ENCODE measurements at places on chromosomes 2 and 18.

GRCh38 chr18:10050956-10051355, 137.1 kb downstream of the VAPA start:
- no peak for DNase-seq

- no peak for DNase-seq
Observed at GRCh38 chr2:69578198-69578540, 65.4 kb downstream of the AAK1 start.

DNA sequence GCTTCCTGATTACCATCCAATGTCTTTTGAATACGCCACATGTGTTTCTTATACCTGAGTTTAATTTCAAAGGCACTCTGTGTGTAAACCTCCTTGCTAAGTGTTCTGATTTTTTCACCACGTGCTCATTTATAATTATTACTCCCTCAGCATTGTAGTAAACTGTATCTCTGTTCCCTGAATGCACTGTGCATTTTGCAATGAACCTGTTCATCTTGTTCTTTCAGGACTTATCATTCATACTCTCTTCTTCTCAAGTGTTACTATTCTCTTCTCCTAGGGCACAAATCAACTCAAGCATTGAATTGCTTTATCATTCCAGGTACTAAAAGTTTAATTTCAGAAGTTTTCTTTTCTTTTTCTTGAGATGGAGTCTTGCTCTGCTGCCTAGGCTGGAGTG, 383.4 kb upstream of the TRIB2 start:
- no peak for DNase-seq

GRCh38 chr18:38473535-38473934, 907.9 kb upstream of the CELF4 start:
- DNase-seq, result no peak

DNA sequence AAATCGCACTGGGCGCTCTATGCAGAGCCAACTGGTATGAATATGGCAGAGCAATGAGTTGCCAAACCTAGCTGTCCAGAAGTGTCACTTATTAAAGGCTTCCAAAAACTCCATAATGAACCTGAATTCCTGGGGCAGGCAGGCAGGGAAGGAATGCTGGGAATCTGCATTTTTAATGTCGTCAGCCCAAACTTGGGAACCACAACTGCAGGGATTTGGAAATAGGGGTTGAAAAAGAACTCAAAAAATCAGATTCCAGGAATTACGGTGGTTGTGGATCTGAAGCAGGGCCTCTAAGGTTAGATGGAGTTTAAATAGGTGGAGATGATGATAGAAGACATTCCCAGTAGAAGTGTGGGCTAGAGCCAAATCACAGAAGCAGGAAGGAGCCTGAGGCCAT, 15.0 kb downstream of the NCKAP5 start:
- DNase-seq, result no peak

DNA sequence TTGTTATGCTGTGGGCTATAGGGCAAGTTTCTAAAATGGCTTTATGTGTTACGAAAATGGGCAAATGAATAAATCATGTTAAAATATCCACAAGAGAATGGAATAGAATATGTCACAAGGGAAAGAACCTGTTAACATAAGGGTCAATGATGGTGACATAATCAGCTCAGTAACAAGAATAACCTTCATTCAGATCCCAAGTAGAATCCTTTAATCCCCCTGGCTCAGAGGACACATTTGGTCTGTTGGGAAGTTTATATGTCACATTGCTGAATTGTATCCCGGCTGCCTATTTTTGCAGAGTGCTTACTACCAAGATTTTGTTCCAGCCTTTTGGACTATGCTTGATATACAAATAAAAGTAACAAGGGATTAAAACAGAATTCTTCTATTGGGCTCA, 13.1 kb upstream of the LGALSL start:
- no peak for DNase-seq

DNA sequence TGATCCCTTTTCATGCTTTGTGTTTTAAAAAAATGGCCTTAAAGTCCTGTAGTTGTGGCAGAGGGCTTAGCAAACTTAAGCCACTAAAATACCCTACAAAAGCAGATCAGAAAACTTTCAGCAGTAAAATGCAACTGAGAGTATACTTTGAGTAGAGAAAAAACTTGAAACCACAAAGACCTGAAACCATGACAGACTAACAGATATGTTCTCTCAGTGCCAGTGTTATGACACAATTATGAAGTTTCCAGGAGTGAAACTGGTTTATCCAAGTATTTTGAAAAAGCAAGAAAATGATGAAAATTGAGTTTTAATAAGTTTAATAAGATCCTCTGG, 74.5 kb downstream of the SPRED2 start:
- no peak for DNase-seq

DNA sequence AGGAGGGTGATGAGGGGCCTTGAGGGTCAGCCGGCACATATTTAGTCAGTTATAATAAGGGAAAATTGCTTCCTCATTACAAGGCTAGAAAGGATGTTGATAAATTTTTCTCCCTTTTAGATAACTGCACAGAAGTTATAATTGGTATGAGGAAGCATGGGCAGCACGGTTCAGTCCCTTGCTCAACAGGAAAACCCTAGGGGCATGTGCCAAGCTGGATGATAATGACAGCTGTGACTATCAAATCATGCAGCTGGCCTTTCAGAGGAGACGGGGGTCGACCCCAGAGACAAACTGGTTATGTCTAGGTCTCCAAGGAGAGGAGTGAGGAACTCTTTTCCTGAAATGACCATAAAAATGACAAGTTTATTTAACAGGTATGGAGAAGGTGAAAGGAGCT, 448.1 kb upstream of the VRK2 start:
- DNase-seq, result peak; percentile 59

- no peak for DNase-seq
Observed at GRCh38 chr18:63085611-63086010, 234.0 kb downstream of the BCL2 start.

- DNase-seq, result no peak
Observed at GRCh38 chr18:9764011-9764481, 55.9 kb downstream of the RAB31 start.

- DNase-seq, result no peak
Observed at GRCh38 chr2:143584936-143585335, 455.7 kb downstream of the ARHGAP15 start.

- no peak for DNase-seq
Observed at GRCh38 chr18:74982946-74983635, 225.8 kb downstream of the PTGR3 start.

GRCh38 chr2:68846091-68846490, 25.1 kb downstream of the BMP10 start:
- no peak for DNase-seq

DNA sequence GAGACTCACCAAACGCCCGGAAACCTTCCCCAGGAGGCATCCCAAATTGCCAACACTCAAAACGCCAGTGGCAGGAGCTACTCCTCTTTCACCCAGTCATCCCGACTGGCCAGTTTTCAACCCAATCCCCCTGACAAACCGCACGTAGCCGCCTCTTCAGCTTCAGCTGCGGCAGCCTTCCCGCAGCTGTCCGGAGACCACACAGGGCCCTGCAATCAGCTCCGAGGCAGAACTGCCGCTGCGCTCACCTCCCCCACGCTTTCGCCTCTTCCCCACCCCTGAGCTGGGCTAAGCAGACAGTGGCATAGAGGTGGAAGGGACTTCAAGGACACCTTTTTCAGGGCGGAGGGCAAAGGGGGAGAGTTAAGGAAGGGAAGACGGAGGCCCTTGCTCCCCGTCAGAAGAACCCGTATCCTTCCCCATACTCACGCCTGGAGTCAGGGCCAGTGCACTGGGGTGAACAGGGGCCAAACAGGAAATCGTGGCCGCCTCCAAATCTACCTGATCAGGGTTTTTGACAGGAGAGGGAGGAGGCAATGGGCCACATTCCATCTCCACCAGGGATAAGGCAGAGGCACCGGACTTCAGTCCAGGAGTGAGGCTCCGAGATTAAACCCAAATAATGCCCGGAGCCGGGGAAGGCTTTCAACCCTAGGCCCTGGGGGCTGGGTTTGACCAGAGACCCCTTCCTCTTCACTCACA, 16.9 kb downstream of the CYP26B1 start:
- no peak for DNase-seq

DNA sequence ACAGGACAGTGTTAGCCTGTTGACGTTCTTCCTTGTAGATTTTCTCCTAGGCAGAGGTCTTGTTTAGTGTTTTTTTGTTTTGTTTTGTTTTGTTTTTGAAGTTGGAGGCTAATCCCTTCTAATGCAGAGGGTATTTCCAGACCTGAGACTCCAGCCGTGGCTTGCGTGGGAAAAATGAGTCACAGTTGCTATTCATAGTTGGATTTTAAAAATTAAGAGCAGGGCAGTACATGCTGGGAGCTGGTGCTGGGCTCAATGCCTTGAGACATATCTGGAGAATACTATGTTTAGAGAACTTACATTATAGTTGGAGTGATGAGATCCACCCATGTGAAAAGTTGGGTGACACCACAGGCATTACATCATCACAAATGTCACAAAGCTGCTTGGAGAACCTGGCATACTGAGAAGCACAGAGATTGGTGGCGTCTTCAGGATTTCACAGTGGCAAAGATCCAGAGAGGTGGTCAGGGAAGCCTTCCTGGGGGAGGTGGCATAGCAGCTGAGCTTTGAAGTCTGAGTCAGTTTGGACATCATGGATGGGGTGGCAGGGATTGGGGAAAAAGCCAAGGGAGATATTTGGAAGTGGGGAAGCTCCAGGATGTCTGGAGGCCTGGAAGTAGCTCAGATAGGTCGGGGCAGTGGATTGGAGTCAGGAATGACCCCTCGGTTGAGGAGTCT, 249.4 kb downstream of the LOXHD1 start:
- no peak for DNase-seq

- no peak for DNase-seq
Observed at GRCh38 chr2:214710729-214711128, 98.8 kb downstream of the BARD1 start.

DNA sequence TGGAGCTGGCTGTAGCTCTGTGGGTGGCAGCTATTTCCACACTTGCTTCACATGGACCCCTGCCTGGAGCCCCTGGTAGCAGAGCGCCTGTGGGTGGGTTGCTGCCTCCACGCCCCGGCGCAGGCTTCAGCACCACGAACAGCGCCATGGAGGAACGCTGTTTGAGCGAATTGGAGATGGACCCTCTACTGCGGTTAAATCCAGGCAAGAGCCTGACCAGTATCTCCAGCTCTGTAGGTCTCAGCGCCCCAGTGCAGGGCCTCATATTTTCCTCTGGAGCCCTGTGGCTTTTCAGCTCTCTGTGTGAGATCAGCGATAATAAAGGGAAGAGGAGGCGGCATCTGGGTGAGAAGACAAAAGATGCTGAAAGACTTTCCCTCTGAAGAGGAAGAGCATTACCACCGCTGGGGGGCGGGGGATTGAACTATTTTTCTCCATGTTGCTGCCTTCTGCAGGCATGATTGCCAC, 12.0 kb downstream of the ONECUT2 start:
- peak; percentile 61 for DNase-seq

DNA sequence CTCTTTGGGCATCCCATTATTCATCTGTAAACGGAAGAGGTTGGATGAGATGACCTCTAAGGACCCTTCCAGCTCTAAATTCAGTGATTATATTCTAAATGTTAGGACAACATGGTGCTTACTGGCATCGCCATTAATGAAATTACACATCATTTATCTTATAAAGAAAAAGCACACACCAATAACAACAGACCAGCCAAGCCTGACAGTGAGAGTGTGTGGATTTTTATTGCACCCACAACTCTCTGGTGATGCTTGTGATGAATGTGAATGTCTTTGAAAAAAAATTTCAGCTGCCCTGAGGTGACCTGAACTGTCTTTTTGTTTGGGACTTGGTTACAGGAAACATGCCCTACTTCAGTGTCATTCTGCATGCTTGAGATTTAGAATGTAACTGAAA, 513.3 kb upstream of the NRP2 start:
- DNase-seq, result no peak

DNA sequence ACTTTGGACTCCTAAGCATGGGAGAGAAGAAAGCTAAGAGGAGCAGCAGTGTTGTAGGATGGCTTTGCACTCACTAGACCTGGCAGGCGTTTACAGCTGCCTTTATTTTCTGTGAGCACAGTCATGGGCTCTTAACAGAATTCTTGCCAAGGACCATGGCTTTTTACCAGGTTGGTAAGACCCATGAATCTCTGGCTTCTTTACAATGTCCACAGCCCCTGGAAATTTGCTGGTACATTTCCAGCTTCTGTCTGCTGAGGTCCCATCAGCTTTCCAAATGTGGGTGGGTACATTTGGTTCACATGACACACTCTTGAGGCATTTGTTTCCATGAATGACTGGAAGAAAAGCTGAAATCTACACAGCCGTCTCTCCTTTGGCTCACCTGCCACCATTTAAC, 162.7 kb downstream of the PPP1R1C start:
- DNase-seq, result no peak

- DNase-seq, result no peak
Observed at GRCh38 chr2:224958873-224959272, 83.4 kb downstream of the DOCK10 start.

GRCh38 chr2:70030724-70031420, 56.4 kb upstream of the PCBP1 start:
- no peak for DNase-seq

DNA sequence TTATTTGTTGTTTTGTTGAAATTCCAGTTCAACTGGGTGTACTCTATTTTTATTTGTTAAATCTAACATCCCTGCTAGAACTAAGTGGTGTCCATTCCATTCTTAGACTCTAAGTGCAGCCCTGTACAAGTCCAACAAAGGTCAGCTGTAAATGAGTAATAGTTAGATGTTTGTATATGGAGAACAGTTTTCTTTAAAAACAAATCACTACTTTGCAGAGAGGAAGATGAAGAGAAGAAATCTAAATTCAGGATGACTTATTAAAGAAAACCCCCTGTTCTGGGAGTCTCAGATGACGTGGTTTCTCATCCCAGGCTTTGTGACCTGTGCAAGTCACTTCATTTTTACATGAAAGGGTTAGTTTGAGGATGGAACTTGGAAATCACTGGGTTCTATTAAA, 57.9 kb downstream of the GALNT14 start:
- DNase-seq, result no peak
